DMS79 (cell line): ENCODE measurements at places on chromosomes 7 and 10.

DNA sequence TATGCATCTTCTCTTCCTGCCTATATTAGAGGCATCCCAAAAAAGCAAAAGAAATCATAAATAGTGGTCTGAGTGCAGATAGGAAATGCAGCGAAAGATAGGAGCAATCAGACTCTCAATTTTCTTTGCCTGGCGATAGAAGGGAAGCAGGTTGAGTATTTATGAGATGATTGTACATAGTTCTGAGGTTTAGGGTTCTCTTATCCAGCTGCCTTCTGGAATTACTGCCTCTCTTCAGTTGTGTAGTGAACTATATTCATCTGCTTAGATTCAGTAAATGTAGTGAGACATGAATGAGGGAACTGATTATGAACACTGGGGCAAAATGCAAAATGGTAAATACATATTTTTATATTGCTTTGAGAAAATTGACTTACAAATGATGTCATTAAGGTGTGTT, 93.0 kb upstream of the CYP26C1 start:
- no peak for DNase-seq

GRCh38 chr7:21965291-21965690, 19.6 kb upstream of the CDCA7L start:
- no peak for DNase-seq

GRCh38 chr7:27999829-28000228, 180.8 kb downstream of the JAZF1 start:
- no peak for DNase-seq

DNA sequence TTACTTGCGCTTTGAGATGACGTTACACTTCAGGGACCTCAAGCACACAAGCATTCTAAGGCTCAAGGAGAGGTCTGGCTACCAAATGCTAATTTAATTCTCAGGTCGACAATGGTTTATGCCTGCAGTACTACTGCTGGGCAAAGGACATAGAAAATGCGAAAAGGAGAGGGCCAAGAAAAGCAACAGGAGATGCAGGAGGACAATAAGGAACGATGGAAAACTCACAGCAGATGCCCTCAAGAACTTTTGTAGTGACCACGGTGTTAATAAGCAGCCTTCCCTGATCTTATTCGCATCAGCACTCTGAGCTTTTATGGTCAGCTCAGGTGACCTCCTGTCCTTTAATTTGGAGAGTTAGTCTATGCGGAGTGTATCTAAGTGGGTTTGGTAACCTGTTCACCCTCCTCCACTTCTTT, 146.3 kb downstream of the GPR85 start:
- no peak for DNase-seq

DNA sequence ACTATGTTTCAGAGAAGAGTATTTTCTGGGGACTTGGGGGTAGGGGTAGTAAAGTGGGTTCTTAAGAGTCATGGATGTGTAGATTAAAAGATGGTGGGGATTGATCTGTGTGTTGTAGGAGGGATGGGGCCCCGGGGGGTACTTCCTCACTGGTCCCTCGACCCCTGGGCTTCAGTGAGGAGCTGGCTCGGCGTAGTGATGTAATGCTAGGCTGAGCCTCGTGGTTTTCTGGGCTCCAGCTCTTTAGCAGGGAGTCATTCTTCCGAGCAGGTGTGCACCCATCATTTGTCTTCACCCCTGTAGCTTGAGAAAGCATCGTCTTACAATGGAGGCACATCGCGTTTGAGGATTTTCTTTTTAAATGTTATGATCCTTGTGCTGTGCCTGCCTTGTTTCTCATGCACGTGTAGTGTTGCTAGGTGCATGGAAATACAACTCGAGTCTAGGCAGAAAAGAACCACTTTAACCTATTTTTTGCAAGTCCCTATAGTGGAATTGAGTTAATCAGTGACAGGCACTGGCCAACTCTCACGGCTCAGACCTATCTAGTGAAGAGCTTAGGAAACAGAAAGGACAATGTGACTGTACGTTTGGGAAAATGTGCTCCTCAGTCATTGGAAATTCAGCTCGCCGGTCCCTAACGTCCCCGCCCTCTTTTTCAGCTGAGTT, 106.1 kb upstream of the BTBD16 start:
- DNase-seq: no peak

DNA sequence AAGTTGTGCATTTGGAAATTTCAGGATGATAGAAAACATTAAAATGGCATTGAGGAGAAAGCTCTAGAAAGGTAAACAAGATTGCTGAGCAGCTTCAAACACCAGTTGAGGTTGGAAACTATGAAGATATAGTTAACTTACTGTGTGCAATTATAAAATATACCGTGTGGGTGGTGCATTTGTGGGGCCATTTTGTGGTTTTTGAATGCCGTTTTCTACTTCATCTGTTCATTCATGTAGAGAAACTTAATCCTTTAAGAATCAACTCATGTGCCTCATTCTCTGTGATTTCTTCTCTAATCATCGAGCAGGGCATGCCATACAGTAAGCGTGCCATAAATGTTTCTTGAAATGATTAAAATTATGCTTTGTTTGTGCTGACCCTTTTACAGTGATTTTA, 232.8 kb upstream of the TEX47 start:
- DNase-seq: no peak

DNA sequence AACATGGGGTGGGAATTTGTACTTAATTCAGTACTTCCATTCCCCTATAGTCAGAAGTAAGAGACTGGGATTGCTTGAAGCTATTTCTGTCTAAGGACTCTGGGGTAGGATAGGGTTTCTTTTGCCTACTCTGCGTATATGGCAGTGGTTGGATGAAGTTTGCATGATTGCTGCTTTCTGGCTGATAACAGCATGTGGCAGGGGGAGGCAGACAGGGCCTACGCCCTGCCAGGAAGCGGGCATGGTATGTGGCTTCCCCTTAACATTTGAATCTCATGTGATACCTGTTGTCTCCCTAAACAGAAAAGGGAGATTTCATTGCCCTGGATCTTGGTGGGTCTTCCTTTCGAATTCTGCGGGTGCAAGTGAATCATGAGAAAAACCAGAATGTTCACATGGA, 57.1 kb downstream of the TACR2 start:
- no peak for DNase-seq

GRCh38 chr7:15341817-15342216, 220.0 kb downstream of the AGMO start:
- no peak for DNase-seq

DNA sequence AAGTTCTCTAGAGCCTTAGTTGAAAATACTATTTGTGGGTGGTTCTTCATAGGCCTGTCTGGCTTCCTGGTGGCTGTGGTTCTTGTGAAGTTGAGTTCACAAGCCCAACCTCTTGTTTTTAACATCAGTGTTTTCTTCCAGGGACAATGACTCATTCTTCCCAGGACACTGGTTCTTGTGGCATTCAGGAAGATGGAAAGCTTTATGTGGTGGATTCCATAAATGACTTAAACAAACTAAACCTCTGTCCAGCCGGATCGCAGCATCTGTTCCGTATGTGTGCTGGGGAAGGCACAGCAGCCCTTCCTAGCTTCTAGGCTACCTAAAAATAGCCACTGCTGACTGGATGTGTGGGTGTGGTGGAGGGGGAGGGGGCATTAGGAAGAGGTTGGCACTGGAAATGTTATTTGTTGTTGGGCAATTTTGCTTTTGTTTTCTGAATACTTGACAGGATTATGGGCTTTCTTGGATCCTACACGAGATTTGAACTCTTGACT, 3.9 kb downstream of the LSMEM1 start:
- DNase-seq: no peak

- no peak for DNase-seq
Observed at GRCh38 chr10:72930276-72930675, 24.3 kb downstream of the PLA2G12B start.

DNA sequence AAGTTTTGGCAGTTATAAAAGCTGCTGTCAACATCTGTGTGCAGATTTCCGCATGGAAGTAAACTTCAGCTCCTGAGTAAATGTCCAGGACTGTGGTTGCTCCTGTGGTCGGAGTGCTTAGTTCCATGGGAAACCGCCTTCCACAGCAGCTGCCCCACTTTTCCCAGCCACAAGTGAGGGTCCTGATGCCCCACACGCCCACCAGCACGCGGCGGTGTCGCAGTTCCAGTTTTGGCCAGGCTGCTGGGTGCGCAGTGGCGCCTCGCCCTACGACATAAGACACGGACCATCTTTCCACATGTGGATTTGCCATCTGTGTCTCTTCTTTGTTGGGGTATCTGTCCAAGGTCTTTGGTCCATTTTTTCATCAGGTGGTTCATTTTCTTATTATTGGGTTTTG, 167.1 kb downstream of the DIP2C start:
- no peak for DNase-seq

GRCh38 chr10:18134509-18134908, 5.7 kb upstream of the CACNB2 start:
- no peak for DNase-seq

GRCh38 chr7:136214356-136214755, 237.2 kb upstream of the MTPN start:
- DNase-seq: no peak

DNA sequence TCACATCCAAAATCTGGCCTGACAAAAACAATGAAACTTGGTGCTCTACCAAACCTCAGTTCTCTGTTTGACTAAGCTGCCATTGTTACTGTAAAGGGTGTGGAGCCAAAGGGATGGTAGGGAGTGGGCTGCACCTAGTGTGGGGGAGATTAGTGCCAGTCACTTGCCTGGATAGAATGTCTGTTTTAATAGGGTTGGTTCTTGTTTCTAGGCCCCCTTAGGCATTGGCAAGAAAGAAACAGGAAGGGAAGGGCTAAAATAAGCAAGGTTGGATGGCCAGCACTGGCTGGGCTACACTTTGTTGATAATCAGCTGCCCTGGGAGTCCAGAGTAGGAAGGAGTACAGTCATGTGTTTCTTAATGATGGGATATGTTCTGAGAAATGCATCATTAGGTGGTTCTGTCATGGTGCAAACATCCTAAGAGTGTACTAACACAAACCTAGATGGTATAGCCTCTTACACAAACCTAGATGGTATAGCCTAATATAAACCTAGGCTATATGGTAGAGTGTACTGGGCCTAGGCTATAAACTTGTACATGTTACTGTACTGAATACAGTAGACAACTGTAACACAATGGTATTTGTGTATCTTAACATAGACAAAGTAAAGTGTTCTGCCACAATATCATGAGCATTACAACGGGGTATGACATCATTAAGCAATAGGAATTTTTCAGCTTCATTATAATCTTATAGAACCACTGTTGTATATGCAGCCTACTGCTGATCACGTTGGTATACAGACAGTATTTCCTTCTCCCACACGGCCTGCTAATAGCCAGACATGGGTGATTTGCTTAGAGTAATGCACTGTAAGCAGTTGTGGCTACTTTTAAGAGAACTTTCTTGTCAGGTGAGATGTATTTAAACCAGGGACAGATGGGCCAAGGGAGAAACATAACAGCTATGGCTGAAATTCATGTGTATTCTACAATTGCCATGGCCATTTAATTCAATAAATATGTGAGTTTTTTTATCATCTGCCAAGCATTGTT, 15.4 kb downstream of the BBIP1 start:
- no peak for DNase-seq

GRCh38 chr7:157429001-157429679, 92.3 kb downstream of the DNAJB6 start:
- no peak for DNase-seq

GRCh38 chr7:97446361-97446760, 285.5 kb upstream of the TAC1 start:
- no peak for DNase-seq

- no peak for DNase-seq
Observed at GRCh38 chr7:80659120-80660055, 20.9 kb downstream of the CD36 start.

DNA sequence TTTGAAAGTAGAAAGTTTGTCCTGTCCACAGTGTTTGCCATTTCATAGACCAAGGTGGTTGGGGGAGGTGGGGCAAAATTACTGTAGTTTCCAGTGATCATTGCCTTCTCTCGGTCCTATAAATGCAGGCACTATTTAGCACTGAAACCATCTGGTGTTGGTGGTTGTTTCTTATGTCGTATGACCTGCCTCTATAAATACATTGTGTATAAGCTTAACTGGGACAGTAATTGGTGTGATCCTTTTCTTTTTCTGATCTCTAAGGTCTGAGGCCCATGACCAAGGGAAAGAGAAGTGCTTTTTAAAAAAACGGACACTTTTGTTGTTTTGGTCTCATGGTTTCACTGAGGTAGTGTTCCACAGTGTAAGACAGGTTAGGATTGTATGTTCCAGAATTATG, 63.1 kb downstream of the AUTS2 start:
- no peak for DNase-seq

DNA sequence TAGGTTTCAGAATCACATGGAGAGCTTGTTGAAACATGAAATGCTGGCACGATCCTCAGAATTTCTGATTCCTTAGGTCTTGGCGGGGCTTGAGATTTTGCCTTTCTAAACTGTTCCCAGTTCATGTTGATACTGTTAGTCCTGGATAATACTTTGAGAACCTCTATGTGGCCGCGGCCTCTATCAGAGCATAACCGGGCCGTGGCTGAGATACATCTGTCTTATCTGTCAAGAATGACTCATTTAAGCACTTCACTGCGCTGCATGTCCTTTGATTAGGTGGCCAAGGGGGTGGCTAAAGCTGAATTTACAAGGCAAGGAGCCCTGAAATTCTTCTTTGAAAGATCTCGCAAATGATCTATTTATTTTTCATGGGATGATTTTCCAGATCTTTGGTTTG, 66.9 kb downstream of the GALNT17 start:
- DNase-seq: no peak

- no peak for DNase-seq
Observed at GRCh38 chr7:106260136-106260561, 24.6 kb downstream of the NAMPT start.

DNA sequence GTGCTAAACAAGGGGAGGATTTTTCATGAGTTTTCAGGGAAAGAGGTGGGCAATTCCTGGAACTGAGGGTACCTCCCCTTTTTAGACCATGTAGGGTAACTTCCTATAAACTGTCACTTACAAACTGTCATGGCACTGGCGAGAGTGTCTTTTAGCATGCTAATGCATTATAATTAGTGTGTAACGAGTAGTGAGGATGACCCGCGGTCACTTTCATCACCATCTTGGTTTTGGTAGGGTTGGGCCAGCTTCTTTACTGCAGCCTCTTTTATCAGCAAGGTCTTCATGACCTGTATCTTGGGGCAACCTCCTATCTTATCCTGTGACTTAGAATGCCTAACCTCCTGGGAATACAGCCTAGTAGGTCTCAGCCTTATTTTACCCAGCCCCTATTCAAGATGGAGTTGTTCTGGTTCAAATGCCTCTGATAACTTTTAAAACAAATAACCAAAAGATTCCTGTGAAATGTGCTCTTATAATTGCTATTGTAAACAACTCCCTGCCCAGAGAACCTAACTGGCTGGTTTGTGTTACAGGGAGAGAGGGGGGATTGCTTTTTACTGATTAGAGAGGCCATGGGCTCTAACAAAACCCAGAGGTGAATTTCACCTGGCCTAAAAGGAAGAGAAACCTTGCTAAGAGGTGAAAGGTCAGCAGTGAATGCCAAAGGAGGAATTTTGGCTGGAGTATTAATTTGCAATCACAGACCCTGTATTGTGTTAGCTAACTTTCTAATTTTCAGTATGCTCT, 64.3 kb downstream of the EEPD1 start:
- no peak for DNase-seq
